ENCODE measurements at places on chromosomes 5 and 9. TPM values are rescaled to one million over a fixed set of nuclear protein-coding genes. Genes with fewer than 3 reads are reported as not detected.
A peak's percentile ranks its signal among the peaks of the same experiment; 100 is the strongest.

DNA sequence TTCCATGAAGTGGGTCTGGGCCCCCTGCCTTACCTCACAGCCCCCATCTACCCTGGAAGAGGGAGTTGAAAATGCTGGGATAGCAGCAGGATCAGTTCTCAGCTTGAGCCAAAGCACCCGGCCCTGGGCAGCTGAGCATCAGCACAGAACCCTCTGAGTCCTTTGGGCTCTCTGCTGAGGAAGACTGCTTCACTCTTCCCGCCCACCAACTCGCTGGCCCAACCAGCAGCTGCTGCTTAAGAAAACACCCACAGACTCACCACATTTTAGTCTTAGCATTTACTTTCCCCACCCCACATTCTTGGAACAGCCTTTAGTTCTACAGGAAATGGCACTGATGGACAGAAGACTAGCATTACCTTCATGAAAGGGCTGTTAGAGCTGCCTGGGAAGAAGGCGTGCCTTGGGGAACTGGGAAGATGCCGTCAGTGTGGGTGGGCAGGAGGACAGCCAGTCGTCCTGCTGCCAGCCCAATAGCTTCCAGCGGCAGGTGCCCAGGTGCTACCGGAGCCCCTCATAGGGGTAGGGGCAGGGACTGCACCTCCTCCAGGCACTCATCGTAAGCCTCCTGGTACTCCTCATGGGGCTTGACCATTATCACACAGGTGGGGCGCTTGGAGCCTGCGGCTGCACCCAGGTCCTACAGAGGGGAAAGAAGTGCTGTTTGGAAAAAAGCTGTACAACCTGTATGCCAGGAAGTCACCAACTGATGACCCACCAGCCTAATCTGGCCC lies 4.3 kb downstream of the NHP2 start:
- no peaks in the 10 kb centered on the region for H3K27me3 ChIP-seq
- H3K27ac ChIP-seq = peak overlapping the region; percentile 76
- DNase-seq = no peak
- peaks cover 65% of the 10 kb centered on the region for H3K36me3 ChIP-seq

DNA sequence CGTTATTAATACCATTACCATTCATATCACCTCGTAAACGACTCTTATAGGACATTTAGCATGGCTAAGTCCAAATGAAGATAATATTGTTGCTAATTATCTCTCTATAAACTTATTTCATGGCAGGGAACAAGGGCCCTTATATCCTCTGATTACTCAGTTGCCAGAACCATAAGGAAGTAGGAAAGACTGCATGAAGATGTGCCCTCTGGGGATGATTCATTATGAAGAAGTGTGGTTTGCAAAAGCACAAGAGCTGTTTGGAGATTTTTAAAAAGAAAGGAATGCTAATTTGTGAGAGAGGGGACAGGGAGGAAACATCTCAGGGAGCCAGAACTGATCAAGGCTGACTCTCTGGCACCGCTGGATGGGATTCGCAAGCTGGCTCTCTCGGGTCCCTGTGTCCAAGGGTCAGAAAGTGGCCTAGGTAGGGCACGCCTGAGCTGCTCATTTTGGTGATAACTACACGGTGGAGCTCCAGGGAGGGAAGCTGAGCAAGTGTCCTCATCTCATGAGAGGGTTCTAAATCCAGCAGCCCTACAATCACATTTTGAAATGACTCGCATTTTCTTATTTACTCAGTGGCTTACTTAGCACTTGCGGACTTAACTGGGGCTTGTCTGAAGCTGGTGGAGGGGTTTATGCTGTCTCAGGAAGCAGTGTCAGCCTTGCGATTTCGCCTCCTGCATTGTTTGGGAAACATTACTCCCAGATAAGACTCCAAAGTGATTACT lies 136.8 kb downstream of the C5orf15 start:
- no peaks in the 10 kb centered on the region for H3K36me3 ChIP-seq
- H3K4me3 ChIP-seq = no peak overlapping the region
- no peak for DNase-seq
- no peaks in the 10 kb centered on the region for H3K4me1 ChIP-seq

- H3K4me3 ChIP-seq = peak within 1 kb of the TSS; percentile 62
- H3K27ac ChIP-seq = peak within 1 kb of the TSS; percentile 19
- no peaks in the 10 kb centered on the region for H3K27me3 ChIP-seq
- peaks cover 11% of the 10 kb centered on the region for H3K4me1 ChIP-seq
Measured at GRCh38 chr5:141223112-141223783, at the start of gene PCDHB14. Gene PCDHB14 (plus strand): TSS chr5:141223343. CDS start chr5:141223506, 163 bp downstream.

DNA sequence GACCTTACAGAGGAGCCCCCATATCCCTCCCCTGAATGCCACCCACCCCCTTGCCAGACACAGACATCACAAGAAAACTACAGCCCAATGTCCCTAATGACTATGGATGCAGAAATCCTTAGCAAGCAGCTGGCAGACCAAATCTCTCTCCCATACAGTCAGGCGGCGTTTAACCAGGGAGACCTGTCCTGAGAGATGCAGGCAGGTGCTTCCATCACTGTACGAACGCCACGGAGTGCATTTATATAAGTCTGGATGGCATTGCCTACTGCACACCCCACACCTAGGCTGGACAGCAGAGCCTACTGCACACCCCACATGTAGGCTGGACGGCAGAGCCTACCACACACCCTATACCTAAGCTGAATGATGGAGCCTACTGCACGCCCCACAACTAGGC lies 34.4 kb upstream of the SARDH start:
- no peaks in the 10 kb centered on the region for H3K4me1 ChIP-seq
- H3K27ac ChIP-seq = no peak overlapping the region
- no peaks in the 10 kb centered on the region for H3K27me3 ChIP-seq
- H3K36me3 ChIP-seq = peaks cover 39% of the 10 kb centered on the region

DNA sequence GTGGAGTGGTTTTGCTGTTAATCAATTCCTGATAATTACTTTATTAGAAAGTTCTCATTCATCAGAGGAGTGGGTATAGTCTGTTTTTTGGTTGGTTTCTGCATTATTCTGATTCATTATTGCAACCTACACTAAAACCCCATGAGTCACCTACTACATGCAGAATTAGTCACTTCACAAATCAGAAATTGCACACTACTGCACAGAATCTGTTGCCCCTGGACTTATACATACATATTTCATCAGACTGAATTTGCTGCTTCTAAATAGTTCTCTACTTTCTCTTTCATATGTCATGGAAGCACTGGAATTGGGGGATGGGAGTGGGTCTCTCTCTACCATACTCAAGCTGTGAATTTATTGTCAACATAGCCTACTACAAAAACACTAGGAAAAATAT lies 585.1 kb downstream of the DNAH5 start:
- no peak overlapping the region for H3K4me3 ChIP-seq
- H3K27ac ChIP-seq = no peak overlapping the region
- DNase-seq = no peak
- H3K36me3 ChIP-seq = no peaks in the 10 kb centered on the region
- no peaks in the 10 kb centered on the region for H3K4me1 ChIP-seq
- H3K27me3 ChIP-seq = no peaks in the 10 kb centered on the region

- peaks cover 11% of the 10 kb centered on the region for H3K4me1 ChIP-seq
- H3K27me3 ChIP-seq = no peaks in the 10 kb centered on the region
- peaks cover 28% of the 10 kb centered on the region for H3K36me3 ChIP-seq
- DNase-seq = no peak
- no peak overlapping the region for H3K4me3 ChIP-seq
Measured at GRCh38 chr5:177025101-177025601, 2.7 kb downstream of the ZNF346 start.

DNA sequence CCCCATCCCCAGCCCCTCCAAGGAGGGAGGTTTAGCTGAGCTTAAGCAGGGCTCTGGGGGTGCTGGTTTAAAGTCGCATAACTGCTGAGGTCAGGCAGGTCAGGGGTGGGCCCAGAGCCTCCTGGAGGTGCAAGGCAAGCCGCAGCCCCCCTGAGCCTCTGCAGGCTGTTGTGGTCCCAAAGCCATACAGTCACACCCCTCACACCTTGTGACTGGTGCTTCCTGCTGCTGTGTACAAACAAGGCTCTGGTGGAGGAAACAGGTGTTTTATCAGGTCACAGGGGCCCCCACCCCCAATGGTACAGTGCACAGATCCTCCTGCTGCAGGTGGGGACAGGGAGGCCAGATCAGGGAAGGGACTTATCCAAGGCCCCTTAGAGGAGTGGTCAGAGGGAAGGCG lies 8.0 kb downstream of the TCF7 start:
- no peak overlapping the region for H3K27ac ChIP-seq
- no peaks in the 10 kb centered on the region for H3K4me1 ChIP-seq
- no peak for DNase-seq
- no peaks in the 10 kb centered on the region for H3K27me3 ChIP-seq

DNA sequence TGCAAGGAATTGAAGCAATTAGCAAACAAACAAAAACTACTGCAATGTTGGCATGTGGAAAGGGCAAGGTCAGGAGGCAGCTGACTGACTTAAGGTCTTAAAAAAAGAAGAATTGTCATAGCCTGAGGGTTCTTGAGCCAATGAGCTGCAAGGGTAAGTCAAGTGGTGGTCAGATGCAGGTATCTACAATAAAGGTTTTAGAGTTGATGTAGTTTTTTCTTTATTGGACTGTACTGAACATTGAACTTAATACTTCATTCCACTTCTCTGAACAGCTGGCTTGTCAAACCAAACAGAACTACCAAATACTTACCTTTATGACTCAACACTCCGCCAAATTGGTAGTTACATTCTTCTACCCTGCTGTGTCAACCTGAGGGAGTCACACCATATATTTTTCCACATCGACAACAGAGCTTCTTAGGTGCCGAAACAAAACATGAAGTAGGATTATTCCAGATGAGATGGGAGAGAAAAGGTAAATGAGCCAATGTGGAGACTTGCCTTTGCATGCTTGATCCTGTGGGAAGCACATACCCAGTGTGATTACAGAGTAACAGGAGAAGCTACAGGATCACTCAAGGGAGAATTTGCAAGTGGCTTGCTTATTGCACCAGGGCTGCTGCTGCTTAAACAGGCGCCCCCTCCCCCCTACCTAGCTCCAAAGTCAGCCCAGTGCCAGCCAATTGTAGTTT lies 35.3 kb downstream of the EQTN start:
- H3K27me3 ChIP-seq = no peaks in the 10 kb centered on the region
- DNase-seq = no peak
- H3K27ac ChIP-seq = no peak overlapping the region
- H3K36me3 ChIP-seq = no peaks in the 10 kb centered on the region

DNA sequence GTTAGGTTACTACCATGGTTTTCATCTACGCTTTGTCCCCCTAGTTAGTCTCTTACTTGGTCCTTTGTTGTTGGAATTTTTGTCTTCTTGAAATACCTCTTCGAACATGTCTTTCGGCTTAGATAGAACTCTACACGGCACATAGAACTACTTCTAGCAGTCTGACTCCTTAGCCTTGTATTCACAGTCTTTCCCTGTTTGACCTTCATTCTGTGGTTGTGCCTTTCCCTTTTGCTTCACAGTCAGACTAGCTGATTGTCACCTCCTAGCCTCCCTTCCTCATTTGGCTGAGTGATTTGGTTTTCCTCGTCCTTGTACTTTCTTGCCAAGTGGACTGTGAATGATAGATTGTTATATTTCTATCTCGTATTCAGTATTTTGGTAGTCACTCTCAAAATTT lies 10.7 kb downstream of the SMAD5 start:
- no peak overlapping the region for H3K4me3 ChIP-seq
- no peaks in the 10 kb centered on the region for H3K36me3 ChIP-seq
- no peak for DNase-seq
- H3K27me3 ChIP-seq = no peaks in the 10 kb centered on the region

GRCh38 chr9:134071149-134071548 lies 3.3 kb upstream of the BRD3 start:
- H3K27me3 ChIP-seq = peaks cover 41% of the 10 kb centered on the region
- H3K27ac ChIP-seq = no peak overlapping the region
- DNase-seq = no peak
- H3K36me3 ChIP-seq = peaks cover 8% of the 10 kb centered on the region
- H3K4me3 ChIP-seq = no peak overlapping the region

DNA sequence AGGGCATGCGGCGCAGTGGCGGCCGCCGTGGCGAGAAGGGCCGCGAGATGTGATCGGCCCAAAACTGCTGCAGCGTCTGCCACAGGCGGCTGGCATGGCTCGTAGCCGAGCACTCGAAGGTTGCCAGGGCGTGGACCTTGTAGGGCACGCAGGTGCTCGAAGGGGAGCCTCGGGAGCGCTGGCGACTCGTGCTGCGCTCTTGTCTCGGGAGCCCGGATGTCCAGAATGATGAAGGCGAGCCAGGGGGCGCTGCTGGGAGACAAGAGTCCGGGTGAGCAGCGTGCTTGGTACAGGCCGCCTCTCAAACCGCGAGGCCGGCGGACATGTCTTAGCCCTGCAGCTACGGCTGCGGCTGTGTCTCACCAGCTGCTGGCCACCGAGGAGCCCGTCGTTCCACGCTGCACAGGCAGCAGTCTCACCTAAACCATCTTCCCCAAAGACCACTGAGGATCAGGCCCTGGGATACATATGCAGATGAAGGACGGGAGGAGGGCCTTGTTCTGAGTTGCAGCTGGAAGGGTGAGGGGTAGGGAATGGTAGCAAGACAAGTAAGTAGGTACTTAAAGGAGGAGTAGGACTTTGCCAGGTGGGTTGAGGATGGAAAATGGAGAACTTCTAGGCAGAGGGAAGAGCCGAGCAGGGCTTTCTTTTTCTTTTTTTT lies 1.7 kb downstream of the CBY3 start:
- peaks cover 15% of the 10 kb centered on the region for H3K27me3 ChIP-seq
- peak overlapping the region; percentile 92 for H3K4me3 ChIP-seq
- H3K27ac ChIP-seq = peak overlapping the region; percentile 77
- peaks cover 13% of the 10 kb centered on the region for H3K4me1 ChIP-seq
- H3K36me3 ChIP-seq = peaks cover 15% of the 10 kb centered on the region
- peak; percentile 84 for DNase-seq

DNA sequence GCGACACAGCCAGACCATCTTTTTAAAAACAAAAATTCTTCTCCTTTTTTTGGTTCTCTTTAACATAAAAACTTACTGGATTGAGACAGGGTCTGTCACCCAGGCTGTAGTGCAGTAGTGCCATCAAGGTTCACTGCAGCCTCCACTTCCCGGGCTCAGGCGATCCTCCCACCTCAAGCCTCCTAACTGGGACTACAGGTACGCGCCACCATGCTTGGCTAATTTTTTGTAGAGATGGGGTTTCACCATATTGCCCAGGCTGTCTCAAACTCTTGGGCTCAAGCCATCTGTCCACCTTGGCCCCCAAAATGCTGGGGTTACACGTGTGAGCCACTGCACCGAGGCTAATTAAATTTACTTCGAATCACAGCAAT lies 13.8 kb downstream of the HNRNPK start:
- no peak for DNase-seq
- peak overlapping the region; percentile 91 for H3K27ac ChIP-seq
- H3K4me1 ChIP-seq = no peaks in the 10 kb centered on the region
- no peak overlapping the region for H3K4me3 ChIP-seq

DNA sequence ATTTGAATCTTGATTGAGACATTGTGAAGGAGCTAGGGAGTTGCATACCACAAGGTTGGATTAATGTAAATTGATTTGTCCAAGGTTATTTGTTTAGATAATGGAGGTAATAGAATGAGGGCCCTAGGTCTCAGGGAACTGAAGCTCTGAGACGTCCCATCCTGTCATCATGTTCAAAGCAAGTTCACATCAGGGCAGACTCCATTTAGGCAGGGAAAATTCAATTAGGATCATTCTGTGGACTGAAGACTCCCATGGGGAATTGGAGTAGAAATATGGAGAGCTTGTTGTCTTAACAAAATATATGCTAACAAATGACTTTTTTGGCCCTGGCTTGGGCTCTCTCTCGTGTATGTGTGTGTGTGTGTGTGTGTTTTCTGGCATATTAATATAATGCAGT lies 722.0 kb upstream of the ADAMTS16 start:
- DNase-seq = no peak
- H3K27me3 ChIP-seq = no peaks in the 10 kb centered on the region
- no peak overlapping the region for H3K27ac ChIP-seq
- no peak overlapping the region for H3K4me3 ChIP-seq

The PCDHA5 gene
- 0.85 TPM for total RNA-seq

The SLC1A3 gene
- 45.9 TPM for total RNA-seq

The ARHGEF37 gene
- 1.1 TPM for total RNA-seq

The SEMA5A gene
- total RNA-seq = 14.3 TPM

All from WTC11 (cell line).